ENCODE measurements at places on chromosomes 4 and X.

DNA sequence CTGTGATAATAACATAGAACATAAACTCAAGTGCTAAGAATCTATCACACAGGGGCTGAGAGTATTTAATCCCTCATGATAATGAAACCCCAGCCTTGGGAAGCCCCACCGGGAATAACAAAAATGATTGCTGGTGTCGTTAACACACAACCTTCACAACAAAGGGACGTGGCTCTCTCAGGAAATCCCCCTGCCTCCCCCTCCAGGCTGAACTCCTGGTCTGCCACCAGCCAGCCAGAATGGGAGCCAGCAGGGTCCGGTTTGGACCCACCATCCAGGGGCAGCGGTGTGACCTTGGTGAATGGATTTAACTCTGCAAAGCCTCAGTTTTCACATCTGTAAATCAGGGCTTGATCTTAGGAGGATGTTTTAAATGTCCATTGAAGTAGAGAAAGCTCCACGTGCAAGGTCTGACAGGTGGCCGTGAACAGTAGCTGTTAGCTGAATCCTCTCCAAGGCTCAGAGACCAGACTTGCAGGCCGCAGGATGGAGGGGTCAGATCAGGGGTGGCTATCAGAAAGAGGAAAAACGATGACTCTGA, 46.5 kb downstream of the ABLIM2 start:
- no peak for DNase-seq

DNA sequence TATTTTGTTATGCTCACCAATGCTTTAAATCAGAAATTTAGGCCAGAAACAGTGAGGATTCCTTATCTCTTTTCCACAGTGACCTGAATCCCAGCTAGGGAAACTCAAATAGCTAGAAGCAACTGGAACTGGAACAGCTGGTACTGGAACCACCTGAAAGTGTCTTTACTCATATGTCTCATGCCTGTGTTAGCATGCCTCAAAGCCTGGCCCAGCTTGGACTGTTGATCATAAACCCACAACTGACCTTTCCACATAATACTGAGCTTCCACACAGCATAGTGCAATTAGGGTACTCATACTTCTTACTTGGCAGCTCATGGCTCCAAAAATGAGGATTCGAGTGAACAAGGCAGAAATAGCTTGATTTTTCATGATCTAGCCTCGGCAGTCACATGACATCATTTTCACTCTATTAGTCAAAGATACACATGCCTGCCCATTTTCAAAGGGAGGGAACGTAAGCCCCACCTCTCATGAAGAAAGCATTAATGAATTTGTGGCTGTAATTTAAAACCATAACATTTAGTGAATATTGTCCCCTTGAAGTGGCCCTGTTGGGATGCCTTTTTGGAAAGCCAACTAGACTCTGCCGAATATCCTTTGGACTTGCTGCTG, 80.8 kb upstream of the ACSL1 start:
- DNase-seq = no peak

- peak; percentile 44 for DNase-seq
These were observed 81.0 kb upstream of the KLF3 start for GRCh38 chr4:38582889-38583470.

GRCh38 chrX:119607018-119607389, 780 bp upstream of the NKRF start:
- DNase-seq = no peak

DNA sequence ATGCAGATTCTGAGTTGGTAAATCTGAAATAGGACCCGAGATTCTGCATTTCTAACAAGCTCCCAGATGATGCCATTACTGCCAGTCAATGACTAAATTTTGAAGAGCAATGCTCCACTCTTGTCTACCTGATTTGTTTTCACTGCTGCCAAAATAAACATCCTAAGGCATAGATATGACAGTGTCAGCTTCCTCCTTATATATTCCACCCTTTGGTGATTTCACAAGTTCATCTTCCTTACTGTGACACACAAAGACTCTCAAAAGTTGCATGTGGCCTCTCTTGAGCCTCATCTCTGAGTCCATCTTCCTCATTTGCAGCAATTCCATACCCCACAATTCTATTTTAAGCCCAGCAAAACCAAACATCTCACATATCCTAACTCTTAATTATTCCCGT, 110.9 kb downstream of the FBXW7 start:
- DNase-seq = no peak

GRCh38 chr4:122826079-122826527, 528 bp upstream of the FGF2 start:
- DNase-seq = no peak

- DNase-seq = no peak
These were observed 115.0 kb downstream of the HUWE1 start for GRCh38 chrX:53571494-53571893.

- no peak for DNase-seq
These were observed 89.6 kb downstream of the ANTXR2 start for GRCh38 chr4:79983431-79983830.

GRCh38 chr4:18914182-18914581, 892.6 kb upstream of the LCORL start:
- DNase-seq = no peak

DNA sequence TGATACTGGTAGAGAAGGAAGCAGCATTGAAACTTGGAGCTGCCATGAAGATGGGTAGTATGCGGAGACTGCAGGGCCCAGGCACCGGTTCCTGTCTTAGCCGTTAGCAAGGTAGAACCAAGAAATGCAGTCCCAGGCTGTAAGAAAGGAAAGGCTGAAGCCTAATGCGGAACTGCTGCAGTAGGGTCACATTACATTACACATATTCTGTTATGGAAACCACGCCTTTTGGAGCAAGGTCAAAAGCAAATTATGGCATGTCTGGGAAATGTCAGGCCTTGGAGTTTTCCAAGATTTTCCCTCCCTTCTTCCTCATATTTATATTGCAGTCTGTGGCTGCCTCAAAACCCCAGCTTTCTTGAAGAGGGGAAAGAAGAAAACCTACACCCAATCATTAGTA, 204.8 kb upstream of the RASGEF1B start:
- DNase-seq = no peak

DNA sequence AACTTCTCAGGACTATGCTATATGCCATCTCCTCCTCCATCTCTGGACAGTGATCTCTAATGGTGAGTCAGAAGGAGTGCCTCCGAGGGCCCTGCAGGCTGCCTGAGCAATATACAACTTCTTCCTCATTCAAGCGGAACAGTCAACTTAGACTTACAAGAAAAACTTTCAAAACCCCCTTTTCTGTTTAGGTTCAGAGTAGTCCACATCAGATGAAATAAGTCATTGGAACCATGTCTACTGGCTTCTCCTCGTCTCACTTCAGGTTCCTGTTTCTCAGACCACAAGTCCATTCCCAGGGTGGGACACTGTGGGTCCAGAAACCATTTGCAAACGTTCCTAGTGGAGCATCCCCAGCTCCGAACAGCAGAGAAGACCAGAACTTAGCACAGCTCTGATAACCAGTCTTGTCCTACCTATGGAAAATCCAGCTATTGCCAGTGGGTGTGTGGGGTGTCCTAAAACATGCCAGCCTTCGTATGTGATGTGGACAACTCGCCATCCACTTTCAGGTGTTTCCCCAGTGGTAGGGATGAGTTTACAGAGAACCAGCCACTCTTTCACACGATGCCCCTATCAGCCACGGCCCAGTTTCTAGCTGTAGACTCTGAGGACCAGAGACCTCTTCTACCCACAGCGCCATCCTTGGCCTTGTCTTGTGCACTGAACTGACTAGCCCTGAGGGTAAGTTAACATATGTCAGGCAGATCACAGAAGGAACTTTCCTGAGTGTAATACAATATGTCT, 32.7 kb upstream of the NKRF start:
- DNase-seq = no peak

- DNase-seq = no peak
These were observed 118.7 kb upstream of the CHRDL1 start for GRCh38 chrX:110914281-110914680.

Measured in CD4-positive, alpha-beta T cell treated with Interleukin-6 at 100 ng/mL for 8 hours (primary cell).